Head of caudate nucleus (tissue), 42 donors: ENCODE measurements at places on chromosomes 16 and 17.
A peak's percentile ranks its signal among the peaks of the same experiment; 100 is the strongest.

GRCh38 chr17:73342541-73343167 lies 30.9 kb upstream of the CDC42EP4 start:
- DNase-seq = no peak

DNA sequence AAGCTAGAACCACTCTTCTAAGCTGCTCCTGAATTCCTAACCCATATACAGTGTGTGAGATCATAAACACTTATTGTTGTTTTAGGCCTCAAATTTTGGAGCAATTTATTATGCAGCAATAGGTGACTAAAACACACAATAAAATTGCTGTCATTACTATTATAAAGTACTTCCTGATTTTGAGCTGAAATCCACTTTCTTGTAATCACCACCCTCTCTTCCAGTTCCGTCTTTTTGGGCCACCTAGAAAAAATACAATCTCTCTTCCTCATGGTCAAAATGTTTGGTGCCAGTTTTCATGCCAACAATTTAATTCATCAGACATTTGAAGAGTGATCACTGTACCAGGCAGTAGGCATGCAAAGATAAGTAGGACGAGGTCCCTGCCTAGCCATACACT lies 43.3 kb upstream of the NF1 start:
- DNase-seq = no peak

DNA sequence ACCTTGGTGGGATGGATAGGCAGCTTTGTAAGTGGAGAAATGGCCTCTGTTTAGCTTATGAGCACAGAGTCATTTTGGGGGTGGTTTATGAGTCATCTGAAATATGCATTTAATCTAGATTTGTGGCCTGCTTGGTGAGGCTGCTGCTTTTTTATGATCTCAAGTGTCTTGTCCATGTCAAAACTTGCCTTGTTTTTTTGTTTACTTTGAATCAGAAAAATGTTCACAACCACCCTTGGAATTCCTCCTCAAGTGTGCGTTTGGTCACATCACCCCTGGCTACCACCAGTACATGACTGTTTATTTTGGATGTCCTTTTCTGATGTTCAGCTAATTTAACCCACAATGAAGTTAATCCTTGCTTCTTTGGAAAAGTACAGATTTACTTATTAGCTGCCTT lies 64.6 kb downstream of the FTO start:
- no peak for DNase-seq

DNA sequence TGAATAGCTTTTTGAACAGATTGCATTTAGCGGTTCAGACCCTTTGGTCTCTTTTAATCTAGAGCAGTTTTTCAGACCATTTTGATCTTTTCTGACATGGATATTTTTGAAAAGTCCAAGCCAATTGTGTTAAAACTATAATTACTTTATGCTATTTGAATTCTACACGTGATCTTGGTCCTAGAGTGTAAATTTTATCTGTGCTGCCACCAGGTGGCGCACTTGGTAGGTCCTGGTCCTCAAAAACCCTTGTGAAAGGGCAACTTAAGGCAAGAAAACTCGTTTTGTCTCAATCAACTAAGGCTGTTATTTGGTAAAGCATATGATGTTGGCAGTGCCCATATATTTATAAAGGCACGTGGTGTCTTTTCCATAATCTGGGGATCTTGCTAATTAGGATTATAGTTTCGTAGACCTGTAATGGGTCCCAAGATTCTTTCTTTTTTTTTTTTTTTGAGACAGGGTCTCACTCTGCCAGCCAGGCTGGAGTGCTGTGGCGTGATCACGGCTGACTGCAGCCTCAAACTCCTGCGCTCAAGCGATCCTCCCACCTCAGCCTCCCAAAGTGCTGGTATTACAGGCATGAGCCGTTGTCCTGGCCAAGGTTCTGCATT lies 43.9 kb upstream of the TEX2 start:
- peak; percentile 68 for DNase-seq

GRCh38 chr17:17506893-17507464 lies 10.8 kb upstream of the RASD1 start:
- DNase-seq = peak; percentile 88

DNA sequence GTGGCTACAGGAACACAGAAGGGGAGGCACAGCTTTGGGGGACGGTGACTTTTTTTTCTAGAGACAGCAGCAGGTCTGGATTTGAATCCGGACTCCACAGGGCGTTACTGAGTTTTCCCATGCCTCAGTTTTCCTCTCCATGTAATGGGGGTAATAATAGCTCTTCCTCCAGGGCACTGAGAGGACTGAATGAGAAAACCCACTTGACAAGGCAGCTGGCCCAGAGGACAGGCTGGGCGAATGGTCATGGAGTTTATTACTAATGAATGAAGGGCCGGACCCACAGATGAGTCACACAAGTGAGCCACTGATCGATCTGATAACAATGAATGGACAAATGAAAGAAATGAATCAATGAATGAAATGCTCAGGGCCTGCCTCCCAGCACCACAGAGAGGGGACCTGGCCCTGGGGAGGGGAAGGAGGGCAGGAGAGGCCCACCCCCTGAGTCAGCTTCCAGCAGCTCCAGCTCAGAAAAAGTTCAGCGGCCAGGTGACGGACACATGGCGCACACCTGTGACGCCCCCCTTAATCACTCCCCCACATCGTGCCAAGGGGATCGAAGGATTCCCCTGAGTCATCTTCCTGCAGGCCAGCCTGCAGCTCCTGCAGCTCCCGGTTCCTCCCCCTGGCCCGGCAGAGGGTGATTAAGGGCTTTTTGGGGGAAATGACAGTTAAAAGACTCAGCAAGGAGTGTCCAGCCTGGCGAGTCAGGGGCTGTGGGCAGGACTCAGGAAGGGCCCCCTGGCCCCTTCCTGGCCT lies 54.3 kb downstream of the SOCS1 start:
- DNase-seq = no peak

GRCh38 chr17:44971776-44972483 lies 3.8 kb upstream of the C1QL1 start:
- no peak for DNase-seq

GRCh38 chr17:8122422-8122923 lies 1.4 kb downstream of the HES7 start:
- peak; percentile 9 for DNase-seq

DNA sequence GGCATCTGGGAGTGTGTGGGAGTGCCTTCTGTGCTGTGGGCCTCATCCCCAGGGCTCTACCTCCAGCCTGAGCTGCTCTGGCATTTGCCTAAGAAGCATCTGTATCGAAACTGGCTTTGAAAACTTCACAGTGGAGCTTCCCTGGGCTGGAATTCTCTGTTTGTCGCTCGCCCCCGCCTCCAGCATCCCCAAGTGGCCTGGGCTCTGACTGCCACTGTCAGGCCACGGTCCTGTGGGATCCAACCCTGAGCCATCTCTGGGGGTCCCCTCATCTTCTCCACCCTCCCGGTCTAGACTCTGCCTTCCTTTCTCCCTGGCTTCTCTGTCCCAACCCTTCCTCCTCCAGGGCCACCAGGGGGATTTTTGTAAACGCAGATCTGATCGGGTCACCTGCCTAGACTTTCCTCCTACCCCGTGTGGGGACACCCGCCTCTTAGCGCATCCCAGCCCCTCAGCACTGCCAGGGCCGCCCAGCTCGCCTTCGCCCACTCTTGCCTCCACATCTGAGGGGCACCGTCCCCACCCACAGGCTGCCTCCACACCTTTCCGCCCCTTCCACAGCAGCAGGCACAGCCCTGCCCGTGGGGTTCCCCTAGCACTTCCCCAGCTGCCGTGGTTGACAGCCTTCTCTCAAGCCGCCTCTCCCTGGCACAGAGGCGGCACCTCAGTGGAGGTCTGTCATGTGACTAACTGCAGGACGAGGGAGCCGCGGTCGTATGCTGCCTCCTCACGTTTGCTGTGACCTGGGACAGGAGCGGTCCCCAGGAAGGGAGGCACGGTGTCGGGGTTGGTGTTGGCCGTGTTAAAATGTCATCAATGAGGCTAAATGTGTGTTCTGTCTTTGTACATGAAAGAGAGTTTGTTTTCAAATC lies 12.0 kb downstream of the TBC1D24 start:
- peak; percentile 82 for DNase-seq

- DNase-seq = no peak
Measured at GRCh38 chr16:86707171-86707570, 128.8 kb downstream of the FOXL1 start.

GRCh38 chr17:14712611-14713021 lies 411.7 kb downstream of the HS3ST3B1 start:
- no peak for DNase-seq

- peak; percentile 47 for DNase-seq
Measured at GRCh38 chr17:31095236-31096105, 694 bp downstream of the NF1 start.

- no peak for DNase-seq
Measured at GRCh38 chr16:30054451-30054850, 11.1 kb upstream of the ALDOA start.

GRCh38 chr16:51938861-51939260 lies 608.1 kb downstream of the TOX3 start:
- no peak for DNase-seq

DNA sequence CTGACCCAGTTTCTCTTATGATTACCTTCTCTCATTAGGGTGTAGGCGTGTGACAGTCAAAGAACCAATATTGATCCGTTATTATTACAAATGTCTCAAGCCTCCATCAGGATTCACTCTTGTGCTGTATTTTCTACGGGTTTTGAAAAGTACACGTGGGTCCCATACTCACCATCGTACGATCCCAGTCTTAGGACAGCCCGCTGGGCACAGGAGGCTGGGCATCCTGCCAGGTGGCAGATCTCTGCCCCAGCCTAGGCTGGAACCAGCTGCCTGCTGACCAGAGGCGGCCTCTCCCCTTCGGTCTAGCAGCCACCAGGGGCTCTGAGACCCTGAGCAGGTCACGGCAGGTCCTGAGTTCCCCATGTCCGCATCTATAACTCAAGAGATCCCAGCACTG lies 2.0 kb upstream of the METRNL start:
- DNase-seq = no peak

GRCh38 chr17:72342627-72343527 lies 222.1 kb downstream of the SOX9 start:
- DNase-seq = peak; percentile 86

DNA sequence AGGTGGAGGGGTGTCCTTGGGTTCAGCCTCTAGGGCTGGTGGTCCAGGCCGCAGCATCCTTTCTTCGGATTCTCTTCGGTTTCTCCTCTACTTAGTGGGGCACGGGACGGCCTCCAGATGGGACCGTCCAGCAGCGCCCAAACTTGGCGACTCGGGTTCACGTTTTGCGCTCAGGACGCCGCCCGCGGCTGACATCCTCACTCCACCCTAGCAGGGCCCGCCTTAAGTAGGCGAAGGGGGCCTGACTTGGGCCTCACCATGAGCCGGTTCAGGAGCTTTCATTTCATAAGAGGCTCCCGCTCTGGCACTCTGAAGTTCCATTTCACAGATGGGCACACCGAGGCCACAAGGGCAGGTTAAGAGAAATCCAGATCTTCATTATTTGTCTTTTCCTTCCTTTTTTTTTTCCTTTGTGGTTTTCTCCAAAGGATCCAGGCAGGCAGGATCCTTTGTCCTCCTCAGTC lies 141.2 kb downstream of the SEC14L1 start:
- no peak for DNase-seq

- no peak for DNase-seq
Measured at GRCh38 chr16:78462288-78463208, 363.1 kb downstream of the WWOX start.

DNA sequence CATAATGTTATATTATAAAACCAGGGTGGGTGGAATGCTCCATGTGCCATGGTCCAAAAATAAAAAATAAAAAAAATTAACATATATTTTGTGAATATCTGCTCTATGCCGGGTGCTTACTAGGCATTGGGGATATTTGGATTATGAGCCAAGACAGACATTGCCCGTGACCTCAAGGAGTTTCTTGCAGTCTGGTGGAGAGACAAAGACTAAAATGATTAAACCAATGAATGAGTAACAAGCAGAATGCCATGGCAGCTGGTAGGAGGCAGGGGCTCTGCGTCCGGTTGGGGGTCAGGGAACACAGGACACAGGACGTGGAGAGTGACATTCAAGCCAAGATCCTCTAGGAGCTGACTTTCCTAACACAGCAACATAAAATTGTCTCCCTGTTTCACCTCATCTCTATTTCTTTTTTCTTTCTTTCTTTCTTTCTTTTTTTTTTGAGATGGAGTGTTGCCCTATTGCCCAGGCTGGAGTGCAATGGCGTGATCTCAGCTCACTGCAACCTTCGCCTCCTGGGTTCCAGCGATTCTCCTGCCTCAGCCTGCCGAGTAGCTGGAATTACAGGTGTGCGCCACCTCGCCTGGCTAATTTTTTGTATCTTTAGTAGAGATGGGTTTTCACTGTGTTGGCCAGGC lies 35.4 kb downstream of the RGS9 start:
- DNase-seq = no peak
